NCI-H510A treated with DMSO at 0.1 percent for 48 hours (cell line): ENCODE measurements at places on chromosomes 4 and X.

DNA sequence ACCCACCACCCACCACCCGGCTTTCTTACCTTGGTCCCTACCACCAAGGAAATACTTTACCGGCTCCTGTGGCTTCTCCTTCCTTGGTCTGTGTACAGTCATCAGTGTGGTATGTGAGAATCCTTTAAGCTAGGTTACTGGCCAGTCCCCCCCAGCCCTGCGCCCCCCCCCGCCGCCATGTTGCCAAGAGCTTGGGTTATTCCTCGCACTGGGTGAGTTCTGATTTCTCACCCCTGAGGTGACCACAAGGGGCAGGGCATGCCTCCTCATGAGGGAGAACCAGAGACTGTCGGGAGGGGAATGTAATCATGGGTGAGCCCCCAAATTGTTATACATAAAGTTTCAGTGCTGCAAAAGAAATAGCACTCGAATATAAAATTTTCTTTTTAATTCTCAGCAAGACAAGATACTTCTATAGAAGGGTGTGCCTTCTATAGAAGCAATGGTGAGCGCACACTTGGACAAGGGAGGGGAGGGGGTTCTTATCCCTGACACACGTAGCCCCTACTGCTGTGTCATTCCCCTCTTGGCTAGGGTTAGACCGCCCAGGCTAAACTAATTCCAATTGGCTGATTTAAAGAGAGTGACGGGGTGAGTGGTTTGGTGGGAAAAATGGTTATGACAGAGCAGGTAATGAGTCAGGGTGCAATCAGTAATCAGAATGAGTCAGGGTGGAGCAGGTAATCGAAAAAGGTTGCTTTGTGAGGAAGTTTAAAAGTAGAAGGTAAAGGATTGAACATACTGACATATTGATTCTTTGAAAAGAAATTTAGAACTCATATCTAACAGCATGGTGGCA, 133.2 kb downstream of the KDM6A start:
- no peak for DNase-seq

- DNase-seq, result no peak
Observed at GRCh38 chr4:152528060-152528459, 7.8 kb downstream of the FBXW7 start.

DNA sequence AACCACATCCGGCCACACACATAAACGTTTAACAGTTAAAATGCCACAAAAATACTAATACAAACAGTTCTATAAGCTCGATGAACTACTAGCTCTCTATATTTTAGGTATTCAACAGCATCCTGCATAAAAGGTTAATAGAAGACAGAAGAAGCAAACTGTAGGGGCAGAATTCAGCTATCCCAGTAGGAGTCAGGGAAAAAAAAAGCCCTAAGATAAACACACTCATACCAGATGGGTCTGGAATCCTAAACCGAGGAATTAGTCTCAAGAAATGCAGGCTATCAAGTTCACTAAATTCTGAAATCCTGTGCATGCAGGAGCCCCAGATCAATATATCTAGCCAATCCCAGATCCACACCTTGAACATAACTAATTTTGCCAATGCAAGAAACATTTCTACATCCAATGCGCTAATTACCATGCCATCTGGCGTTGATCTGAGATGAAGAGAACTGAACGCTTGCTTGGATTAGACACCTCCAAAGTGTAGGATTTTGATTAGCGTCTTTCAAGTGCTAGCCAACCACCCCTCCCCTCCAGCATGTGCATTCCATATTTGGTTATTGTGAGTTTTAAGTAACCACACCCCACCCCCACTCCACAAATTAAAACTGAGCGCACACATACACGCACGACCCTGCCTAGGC, 512.2 kb upstream of the INTU start:
- no peak for DNase-seq

- DNase-seq, result no peak
Observed at GRCh38 chr4:47771020-47771419, 66.8 kb downstream of the CORIN start.

DNA sequence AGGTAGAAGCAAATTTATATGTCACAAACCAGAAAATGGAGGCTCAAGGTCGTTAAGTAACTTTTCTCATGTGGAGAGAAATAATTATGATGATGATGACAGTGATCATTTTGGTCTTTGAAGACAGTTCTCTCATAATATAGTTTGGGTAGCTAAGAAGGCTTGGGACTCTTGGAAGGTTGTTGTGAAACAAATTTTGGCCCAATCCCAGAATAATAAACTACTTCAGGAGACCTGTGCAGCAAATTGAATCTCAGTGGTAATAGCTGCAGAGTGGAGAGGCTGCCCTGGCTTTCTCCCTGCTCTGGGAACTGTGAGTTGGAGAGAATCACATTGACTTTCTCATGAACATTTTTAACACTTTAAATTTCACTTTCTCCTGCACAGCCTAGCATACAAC, 217.2 kb upstream of the BOD1L1 start:
- no peak for DNase-seq
